Substantia nigra (tissue), 51 donors: ENCODE measurements at places on chromosomes 7 and 10.

DNA sequence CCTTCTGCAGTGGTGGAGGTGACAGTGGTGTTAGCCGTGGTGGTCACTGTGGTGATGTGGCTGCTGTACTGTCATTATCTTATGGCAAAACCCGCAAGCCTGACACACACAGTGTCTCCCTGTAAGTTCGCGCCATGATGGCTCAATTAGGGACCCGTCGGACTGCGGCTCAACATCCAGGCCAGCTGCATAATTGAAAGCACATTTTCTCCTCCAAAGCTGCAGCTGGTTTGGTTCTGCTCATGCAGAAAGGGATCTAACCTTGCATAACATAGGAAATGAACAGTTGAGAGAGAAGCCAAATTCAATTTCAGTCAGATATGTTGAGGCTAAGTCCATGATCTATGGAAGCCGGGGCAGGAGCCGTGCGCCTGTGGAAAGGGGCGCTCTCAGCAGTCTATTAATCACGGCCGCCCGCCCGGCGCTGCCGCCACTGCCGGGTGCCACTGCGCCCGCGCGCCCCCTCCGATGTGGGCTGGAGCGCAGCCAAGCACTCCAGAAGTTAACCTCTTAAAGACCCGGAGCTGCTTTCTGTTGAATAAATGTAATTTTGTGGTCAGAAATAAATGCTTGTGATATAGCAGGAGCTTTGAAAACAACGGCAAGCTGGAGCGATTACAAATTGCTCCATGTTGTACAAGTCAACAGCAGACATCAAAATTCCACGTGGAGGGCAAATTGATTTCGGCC is 227.7 kb downstream of the CUX1 start:
- peak; percentile 34 for DNase-seq

DNA sequence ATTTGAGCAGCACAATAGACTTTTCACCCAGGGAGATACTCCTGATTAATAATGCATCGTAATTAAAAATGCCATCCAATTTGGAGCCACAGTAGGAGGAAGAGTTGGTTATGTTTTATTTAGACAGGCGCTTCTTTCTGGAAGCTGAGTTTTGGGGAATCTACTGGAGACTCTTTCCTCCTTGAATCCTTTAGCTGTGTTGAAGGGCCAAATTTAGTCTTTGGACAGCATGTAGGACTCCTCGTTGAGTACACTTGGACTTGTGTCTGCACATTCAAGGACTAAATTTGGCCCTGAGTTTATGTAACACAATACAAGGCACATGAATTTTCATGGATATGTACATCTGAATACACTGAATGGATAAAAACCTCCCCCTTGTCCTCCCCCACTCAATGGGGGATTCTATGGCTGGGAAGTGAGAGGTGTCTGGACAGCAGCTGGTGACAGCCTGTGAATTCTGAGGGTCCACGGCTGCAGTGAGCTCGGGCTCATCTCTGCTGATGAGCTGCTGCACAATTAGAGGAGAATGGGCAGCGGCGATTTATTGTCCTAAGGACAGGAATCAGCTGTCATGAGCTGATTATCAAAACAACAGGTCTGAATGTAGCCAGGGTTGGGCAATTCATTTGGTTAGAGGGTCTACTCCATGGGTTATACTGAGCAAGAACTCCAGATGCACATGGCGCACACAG is 95.2 kb downstream of the PRTFDC1 start:
- no peak for DNase-seq

DNA sequence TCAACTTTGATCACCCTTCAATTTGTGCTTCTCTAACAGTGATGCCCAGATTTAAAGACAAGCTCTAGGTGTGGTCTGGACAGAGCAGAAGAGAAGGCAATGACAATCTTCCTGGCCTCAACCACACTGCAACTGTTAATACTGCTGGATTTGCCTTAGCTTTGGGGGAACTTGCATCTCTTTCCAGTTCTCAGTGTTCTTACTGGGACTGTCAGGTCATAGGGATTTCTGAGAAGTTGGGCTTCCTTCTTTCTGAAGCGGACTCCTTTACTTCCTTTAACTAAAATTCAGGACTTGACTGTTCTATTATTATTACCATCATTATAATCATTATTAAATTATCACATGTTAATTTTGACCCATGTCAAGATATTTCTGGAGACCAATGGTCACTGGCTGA is 80.8 kb downstream of the OSBPL3 start:
- no peak for DNase-seq

DNA sequence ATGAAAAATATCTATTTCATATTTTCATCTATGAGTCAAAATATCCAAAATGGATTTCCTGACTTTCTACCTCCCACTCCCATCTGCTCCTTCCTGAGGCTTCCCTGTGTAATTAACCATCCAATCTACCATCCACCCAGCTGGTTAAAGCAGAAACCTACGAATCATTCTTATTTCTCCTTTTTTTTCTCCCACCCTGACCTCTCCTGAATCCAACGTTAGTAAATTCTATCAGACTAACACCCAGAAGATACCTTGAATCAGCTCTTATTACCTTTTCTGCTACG is 3.7 kb upstream of the LIPF start:
- no peak for DNase-seq

DNA sequence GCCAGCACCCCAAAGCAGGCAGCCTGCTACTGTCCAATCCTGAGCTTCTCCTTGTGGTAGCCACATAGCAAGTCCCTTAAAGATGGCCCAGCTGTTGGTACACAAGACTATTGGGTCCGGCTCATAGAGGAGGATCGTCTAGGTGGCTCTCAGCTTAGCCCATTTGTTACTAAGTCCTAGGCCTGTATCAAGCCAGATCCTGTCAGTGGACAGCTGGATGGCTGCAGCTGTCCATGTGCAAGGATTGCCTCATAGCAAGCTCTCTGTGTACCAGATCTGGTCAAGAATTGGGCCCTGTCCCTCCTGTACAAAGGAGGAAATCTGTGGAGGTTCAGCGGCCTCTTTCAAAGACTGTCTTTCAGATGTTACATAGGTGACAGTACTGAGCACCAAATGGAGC is 12.2 kb upstream of the TMEM168 start:
- no peak for DNase-seq

DNA sequence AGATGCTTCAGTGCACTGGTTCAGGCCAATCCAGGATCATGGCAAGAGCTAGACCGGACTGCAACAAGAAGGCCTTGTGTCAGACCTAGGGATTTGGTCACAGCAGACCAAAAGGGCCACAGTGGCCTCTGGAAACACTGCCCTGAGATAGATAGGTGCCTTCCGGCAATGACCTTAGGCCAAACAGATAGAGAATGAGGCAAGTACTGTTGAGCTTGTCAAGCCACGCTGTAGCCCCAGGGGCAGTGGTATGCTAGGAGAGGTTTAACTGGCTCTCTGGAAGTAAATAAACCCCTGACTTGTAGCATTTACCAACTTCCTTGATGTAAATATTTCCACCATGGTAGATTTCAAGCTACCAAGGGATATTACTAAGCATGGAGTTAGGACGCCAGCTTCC is 197.5 kb downstream of the GRID1 start:
- no peak for DNase-seq

DNA sequence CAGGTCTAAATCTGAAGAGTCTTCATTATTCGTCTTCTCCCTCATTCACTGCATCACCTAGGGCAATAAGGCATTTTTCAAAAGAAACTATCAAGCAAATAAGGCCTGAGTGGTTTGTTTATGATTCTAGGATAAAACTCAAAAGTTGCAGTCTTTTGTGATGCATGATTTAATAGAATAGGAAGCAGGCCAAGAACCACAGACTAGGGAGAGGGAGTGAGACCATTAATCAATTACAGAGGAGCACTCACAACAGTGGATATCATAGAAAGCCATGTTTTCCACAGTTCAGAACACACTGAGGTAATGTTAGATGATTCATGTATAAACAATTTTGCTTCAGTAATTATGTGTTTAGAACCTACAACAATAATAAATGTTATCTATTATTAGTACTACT is 87.8 kb upstream of the LRRTM3 start:
- DNase-seq = no peak
